Activated CD8-positive, alpha-beta memory T cell treated with anti-CD3 and anti-CD28 coated beads for 1 hour (primary cell): ENCODE measurements at places on chromosomes 16 and 17.

DNA sequence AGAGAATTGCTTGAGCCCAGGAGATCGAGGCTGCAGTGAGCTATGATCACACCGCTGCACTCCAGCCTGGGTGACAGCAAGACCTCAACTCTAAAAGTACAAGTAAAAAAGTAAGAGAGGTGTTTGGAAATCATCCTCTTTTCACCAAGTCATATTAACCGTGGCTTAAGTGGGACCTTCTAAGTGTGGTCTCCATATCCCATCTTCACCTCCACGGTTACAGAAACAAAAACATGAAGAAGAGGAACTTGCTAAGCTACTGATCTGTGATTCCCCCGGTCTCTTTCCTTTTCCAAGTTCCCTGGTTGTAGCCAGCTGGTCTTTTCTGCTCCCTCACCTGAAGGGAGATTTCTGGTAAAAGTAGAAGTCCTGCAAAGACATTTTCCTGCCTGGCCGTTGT is 389.4 kb downstream of the CPPED1 start:
- no peak for DNase-seq

- no peak for DNase-seq
Observed at GRCh38 chr17:70855401-70856054, 686.2 kb downstream of the KCNJ2 start.

- no peak for DNase-seq
Observed at GRCh38 chr17:81713556-81714411, 1.7 kb downstream of the SLC25A10 start.

DNA sequence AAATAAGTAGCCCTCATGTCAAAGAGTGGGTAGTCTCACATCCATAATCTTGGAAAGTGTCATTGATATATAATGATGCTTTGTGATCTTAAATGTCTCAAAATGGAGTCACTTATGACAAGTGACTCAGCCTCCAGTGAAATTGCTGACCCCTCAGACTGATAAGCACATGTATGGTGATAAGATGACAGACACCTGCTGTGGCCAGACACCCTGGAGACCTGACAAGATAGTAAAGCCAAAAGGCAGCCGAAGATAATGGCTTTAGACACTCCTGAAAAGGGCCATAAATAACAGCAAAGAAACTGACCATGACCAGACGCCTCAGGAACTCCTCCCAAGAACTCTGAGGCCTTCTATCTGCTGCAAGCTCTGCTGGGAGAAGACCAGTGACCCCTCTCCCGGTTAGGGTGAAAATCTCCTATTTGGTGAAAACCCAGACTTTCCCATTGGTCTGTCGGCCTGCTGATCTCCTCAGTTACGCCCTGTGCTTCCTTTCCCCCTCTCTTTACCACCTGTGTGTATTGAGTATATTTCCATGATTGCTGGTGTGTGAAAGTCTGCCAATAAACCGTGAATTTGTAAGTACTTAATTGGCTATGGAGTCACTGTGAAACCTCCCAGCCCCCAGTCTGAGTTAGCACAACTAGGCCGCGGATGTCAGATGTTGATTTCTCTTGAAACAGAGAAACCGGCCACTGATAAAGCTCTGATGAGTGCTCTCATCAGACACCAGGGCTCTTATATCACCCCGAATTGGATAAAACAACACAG is 226.7 kb upstream of the MYOCD start:
- no peak for DNase-seq

DNA sequence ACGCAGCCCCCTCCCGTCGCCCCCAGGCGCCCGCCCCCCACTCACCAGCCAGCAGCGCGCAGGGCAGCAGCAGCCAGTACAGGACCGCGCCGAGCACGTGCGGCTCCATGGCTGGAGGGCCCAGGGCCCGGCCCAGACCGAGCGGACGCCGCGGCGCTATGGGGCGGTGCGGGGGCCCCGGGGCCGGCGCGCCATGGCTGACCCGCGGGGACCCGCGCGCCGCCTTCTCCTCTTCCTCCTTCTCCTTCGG is 239 bp downstream of the PIEZO1 start:
- no peak for DNase-seq

- no peak for DNase-seq
Observed at GRCh38 chr17:17822616-17823015, 14.2 kb downstream of the SREBF1 start.
